ENCODE measurements at places on chromosomes 4 and X. TPM values are rescaled to one million over a fixed set of nuclear protein-coding genes. Genes with fewer than 3 reads are reported as not detected.

AWAT1 gene
- total RNA-seq: not detected

ATOH1 gene
- total RNA-seq: not detected

GRCh38 chr4:175339100-175339707 is 421.0 kb downstream of the ADAM29 start:
- no peaks in the 10 kb centered on the region for H3K4me1 ChIP-seq
- no peaks in the 10 kb centered on the region for H3K27me3 ChIP-seq
- H3K4me3 ChIP-seq: no peak overlapping the region

- H3K36me3 ChIP-seq: no peaks in the 10 kb centered on the region
- no peak for DNase-seq
- no peak overlapping the region for H3K4me3 ChIP-seq
- no peaks in the 10 kb centered on the region for H3K4me1 ChIP-seq
Observed at GRCh38 chr4:165351359-165352130, 24.1 kb downstream of the MSMO1 start.

DNA sequence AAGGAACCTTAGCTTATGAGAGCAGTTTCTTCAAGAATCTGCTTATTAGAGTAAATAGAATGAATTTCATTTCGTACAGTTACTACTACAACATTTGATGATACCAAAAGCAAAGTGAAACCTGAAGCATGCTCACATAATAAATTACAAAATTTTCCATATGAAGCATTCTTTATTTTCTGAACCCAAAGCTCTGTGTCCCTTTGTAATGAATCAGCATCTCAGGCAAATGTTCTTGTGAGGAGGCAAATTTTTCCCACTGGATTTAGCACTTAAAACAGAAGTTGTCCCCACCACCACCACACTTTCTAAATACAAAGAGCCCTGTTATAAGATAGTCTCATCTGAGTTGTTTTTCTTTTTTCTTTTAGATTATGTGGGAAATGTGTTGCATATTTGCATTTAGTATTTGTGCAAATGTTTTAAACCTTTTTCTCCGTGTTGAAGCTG is 70.7 kb upstream of the NFKB1 start:
- H3K36me3 ChIP-seq: no peaks in the 10 kb centered on the region
- H3K4me1 ChIP-seq: peaks cover 17% of the 10 kb centered on the region
- peak overlapping the region; percentile 55 for H3K4me3 ChIP-seq
- no peak for DNase-seq
- H3K27ac ChIP-seq: peak overlapping the region; percentile 80
- no peaks in the 10 kb centered on the region for H3K27me3 ChIP-seq

- H3K36me3 ChIP-seq: no peaks in the 10 kb centered on the region
- no peak overlapping the region for H3K4me3 ChIP-seq
- no peaks in the 10 kb centered on the region for H3K27me3 ChIP-seq
- no peak overlapping the region for H3K27ac ChIP-seq
Observed at GRCh38 chr4:159416073-159416472, 313.2 kb downstream of the RAPGEF2 start.

- DNase-seq: no peak
- peaks cover 4% of the 10 kb centered on the region for H3K27me3 ChIP-seq
- H3K27ac ChIP-seq: no peak overlapping the region
- H3K4me3 ChIP-seq: no peak overlapping the region
- peaks cover 14% of the 10 kb centered on the region for H3K4me1 ChIP-seq
Observed at GRCh38 chr4:56652196-56652595, 28.9 kb downstream of the HOPX start.

- no peak overlapping the region for H3K4me3 ChIP-seq
- DNase-seq: no peak
- H3K27ac ChIP-seq: no peak overlapping the region
- H3K27me3 ChIP-seq: peaks cover 98% of the 10 kb centered on the region
- H3K36me3 ChIP-seq: no peaks in the 10 kb centered on the region
- H3K4me1 ChIP-seq: no peaks in the 10 kb centered on the region
Observed at GRCh38 chr4:815464-816146, 10.3 kb downstream of the CPLX1 start.

DNA sequence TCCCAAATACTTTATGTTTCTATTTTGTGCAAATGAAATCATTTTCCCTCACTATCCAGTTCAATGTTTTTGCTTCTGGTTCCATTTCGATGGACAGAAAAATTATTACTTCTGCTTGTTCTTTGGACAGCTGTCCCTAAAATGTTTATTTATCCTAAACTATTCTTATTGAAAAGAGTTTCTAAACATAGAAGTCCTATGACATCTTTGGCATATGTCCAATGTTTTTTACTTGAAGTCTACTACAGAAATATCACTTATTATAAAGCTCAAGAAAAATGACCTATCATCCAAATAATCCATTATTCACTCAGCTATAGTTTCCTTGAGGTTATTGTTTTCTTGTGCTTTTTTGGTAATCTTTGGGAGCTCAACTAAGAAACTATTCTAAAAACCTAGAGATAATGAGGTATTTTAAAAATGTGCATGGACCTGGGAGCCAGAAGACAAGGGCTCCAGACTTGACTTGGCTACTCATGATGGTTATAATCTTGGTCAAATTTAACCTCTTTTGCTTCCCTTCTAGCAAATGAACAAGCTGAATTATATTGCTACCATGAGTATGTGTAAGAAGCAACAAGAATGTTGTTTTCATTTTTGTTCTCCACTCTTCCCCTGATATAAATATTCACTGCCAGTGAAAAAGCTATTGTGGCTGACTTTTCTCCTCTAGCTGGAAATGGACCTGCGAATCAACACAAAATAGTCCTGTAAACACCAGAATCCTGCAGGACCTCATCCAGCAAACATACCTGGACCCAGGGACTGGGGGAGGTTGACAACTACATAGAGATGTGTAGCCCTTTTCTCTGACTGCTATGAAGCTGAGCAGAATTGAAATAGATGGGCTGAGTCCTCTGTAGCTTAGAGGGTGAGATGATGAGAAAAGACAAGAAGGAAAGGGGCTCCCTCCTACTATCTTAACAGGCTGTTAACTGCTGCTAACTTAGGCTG is 137.4 kb downstream of the FRYL start:
- no peak for DNase-seq
- H3K4me3 ChIP-seq: no peak overlapping the region
- H3K27ac ChIP-seq: no peak overlapping the region
- H3K27me3 ChIP-seq: no peaks in the 10 kb centered on the region
- no peaks in the 10 kb centered on the region for H3K36me3 ChIP-seq
- H3K4me1 ChIP-seq: peaks cover 16% of the 10 kb centered on the region

DNA sequence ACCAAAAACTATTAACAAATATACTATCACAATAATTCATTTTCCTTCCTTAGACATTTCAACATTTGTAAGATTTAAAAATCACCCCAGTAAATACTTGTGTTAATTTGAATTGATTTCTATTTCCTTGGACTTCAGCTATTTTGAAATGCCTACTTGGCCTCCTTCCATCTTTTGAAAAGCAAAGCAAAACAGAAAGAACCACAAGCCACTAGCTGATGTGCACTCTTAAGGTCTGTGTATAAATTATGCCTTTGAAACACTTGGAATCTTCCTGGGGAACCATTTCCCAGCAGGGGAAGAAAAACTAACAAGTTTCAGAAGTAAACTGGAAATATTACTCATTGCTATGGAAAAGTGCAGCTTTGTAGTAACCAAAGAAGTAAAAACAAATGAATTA is 139.8 kb downstream of the CLCN4 start:
- no peak overlapping the region for H3K4me3 ChIP-seq
- no peaks in the 10 kb centered on the region for H3K4me1 ChIP-seq
- no peaks in the 10 kb centered on the region for H3K27me3 ChIP-seq
- DNase-seq: no peak
- H3K36me3 ChIP-seq: no peaks in the 10 kb centered on the region

DNA sequence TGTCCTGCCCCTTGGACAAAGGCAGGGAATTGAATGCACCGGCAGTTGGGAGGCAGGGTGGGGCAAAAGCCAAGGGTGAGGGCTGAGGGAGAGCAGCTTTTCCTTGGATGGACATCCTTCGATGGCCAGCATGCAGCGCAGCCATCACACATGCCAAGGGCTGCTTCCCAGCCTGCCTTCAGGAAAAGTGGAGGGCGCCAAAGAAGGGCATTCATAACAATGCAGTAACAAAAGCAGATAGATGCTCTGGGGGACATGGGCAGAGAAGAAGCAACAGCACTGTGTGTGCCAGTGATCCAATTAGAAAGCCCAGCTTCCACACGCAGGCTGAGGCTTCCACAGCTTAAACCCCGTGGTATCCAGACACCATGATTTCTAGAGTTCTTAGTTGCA is 71.5 kb downstream of the TSPAN5 start:
- H3K36me3 ChIP-seq: no peaks in the 10 kb centered on the region
- no peaks in the 10 kb centered on the region for H3K4me1 ChIP-seq
- no peak overlapping the region for H3K4me3 ChIP-seq
- no peaks in the 10 kb centered on the region for H3K27me3 ChIP-seq

DNA sequence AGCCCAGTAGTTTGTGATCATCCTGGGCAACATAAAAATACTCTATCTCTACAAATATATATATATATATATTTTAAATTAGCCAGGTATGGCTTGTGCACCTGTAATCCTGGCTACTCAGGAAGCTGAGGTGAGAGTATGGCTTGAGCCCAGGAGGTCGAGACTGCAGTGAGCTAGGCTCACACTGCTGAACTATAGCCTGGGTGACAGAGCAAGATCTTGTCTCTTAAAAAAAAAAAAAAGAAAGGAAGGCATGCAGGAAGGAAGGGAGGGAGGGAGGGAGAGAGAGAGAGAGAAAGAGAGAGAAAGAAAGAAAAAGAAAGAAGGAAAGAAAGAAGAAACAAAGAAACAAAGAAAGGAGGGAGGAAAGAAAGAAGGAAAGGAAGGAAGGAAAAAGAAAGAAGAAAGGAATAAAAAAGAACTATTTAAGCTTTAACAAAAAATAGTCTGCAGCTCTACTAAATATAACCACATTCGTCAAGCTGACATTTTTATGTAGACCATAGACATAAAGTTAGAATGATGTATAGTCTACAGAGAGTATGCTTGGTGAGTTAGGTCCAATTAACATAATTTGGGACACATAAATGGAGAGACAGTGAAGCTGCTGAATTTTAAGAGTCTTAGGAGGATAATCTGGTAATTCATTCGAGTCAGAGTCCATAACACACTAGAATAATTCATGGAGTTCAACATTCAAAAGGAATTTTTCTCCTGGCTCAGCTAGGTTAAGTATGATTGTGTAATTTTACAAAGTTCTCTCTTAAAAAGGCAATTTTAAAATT is 111.9 kb downstream of the GLRA3 start:
- no peak overlapping the region for H3K4me3 ChIP-seq
- DNase-seq: no peak
- H3K4me1 ChIP-seq: no peaks in the 10 kb centered on the region

DNA sequence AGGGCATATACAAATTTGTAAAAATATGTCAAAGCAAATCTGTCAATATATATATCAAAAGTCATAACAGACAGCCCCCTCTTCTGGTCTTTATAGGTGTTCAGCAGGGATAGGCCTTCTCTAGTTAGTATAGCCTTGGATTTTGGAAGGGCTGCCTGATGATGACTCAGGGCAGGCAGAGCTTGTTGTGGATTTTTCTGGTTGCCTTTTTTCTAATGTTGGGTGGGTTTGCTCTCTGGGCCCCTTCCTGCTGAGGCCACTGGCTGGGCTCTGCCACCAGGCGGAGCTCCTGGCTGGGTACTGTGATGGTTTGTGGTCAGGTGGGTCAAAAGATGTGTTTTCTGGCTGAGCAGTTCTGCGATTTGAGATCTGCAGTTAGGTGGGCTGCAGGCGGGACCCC is 294.2 kb downstream of the GRIA2 start:
- DNase-seq: no peak
- H3K4me1 ChIP-seq: no peaks in the 10 kb centered on the region
- no peak overlapping the region for H3K4me3 ChIP-seq
- H3K27me3 ChIP-seq: no peaks in the 10 kb centered on the region
- H3K27ac ChIP-seq: no peak overlapping the region
